BJ (cell line): ENCODE measurements at places on chromosomes 1 and 21. TPM values are rescaled to one million over a fixed set of nuclear protein-coding genes. Genes with fewer than 3 reads are reported as not detected.

DNA sequence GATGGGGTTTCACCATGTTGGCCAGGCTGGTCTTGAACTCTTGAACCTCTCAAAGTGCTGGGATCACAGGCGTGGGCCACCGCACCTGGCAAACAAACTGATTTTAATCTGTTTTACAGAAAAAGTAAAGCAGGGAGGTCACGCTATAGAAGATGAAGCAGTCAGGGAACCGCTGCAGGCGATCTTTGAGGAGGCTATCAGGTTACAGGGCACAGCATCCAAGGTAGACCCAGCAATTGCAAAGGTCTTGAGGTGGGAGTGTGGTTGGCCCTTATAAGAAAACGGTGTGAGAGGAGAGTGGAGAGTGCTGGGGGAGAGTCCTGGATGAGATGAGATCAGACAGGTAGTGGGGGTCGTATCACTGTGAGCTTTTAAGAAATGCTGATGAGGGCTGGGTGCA is 2.6 kb upstream of the TMCO4 start:
- no peak for DNase-seq

DNA sequence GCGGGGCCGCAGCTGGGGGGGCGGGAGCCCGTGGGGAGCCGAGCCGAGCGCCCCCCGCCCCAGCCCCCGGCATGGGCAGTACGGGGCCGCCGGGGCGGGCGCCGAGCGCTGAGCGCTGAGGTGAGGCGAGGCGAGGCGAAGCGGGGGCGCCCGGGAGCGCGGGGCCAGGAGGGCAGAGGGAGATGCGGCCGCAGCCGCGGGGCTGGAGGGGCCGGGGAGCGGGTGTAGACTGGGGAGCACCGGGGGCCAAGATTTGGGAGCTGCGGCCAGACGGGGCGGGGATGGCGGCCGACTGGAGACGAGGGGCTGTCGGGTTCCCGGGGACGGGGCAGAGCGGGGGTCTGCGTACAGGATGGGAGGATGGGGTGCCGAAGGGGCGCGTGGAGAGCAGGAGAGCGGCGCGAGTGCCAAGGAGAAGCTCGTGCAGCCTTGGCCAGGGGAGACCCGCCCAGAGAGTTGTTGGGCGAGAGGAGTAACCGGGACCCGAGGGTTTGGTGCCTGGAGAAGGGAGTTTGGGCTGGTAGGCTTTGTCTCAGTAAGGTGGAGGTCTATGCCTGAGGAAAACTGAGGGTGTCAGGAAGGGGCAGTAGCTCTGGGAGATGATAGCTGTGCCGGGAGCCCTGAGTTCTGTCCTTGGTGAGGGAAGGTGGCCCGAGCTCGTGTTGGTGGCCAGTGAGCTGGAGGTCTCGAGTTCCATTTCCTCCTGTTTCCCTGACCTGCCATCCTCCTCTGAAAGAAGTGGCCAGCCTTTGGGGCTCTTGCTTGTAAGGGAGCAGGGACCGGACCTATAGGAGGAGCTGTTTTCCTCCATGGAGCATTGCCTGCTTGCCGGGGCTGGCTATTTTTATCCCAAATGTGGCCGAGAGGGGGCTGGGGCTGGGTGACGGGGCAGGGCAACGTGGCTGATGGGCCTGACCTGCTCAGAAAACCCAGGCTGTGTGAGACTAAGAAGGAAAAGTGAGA is 539 bp downstream of the ATP8B2 start:
- peak; percentile 52 for DNase-seq

- DNase-seq: no peak
Observed at GRCh38 chr1:118846443-118846842, 141.7 kb downstream of the TBX15 start.

- DNase-seq: peak; percentile 77
Observed at GRCh38 chr1:90402893-90403849, 313.9 kb downstream of the BARHL2 start.

FOXO6 gene
- 0.02 TPM in 1 of 2 replicates, not detected in the other for polyA plus RNA-seq

DNA sequence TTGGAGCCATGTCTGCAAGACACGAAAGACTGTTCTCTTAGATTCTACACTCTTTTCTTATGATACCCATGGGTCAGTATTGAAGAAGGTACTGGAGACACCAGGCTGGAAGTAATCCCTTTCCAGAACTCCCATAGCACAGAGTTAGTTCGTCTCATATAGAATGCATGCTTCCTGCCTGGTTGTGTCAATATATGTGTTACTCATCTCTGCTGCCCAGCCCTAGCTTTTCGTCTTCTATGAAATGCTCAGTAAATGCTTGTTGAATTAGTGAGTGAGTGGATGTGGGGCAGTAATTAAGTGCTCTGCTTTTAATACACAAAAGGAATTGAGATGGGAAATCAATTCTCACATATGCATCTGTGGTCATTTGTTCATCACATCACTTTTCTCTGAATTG is 32.1 kb downstream of the ADCY10 start:
- DNase-seq: no peak

DNA sequence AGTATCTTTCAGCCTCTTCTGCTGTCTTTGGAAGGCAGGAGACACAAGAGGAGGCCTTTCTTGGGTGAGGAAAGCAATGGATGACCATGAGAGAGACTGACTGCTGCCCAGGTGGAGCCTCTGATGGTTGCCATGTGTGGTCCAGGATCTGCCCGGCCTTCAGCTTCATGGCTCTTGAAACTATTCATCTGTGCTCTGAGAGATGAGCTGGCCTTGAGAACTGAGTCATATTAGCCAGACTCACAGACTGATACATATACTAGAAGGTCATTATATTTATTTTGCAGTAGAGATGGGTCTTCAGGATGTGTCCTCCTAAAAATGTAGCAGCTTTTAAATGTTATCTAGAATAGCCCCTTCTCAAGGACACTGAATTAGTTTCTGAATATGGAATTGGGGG is 33.7 kb downstream of the PTGFRN start:
- DNase-seq: no peak

GRCh38 chr1:38041936-38042834 is 4.4 kb downstream of the POU3F1 start:
- DNase-seq: no peak

MRPL55 gene
- 50.8 and 80.8 TPM in 2 replicates for polyA plus RNA-seq

- no peak for DNase-seq
Observed at GRCh38 chr1:110106013-110106941, 6.0 kb upstream of the UBL4B start.

DNA sequence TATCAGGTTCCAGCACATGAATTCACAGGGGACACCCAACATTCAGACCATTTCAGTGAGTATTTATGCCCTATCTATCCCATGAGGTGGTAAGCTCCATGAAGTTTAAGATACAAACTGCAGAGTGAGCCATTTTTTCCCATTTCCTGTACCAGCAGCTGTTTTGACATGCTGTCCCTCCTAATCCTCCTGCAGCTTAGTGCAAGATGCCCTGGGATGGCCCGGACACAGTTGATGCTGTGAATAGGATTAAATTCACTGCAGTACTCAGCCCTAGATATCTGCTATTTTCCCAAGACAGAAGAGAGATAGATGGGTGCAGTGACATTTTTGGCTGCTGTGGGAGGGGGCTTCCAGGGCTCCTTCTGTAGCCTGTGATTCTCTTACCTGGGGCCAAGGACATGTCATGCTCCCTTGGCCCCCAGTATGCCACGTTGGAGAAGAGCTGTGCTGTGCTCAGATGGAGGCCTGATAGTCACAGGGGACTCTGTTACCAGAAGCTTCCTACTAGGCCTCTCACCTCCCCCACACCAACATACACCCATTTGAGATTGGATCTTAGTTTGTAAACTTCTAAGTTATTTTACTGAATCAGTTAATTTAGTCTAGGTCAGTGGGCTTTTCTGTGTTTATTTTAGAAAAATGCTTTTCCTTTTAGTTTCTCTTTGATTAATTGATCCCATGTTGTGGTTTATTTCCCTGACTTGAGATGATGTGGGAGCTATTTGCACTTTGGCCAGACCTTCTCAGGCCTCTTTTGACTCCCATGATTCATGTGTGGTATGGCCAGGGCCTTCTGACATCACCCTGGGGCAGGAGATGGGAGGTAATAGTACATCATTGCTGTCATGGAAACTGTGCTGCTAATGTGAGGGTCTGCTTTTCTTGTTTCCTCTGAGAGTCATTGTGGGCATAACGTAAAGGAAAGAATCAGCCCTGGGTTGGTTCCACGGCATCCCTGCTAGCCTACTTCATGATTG is 92.6 kb downstream of the ST3GAL3 start:
- peak; percentile 62 for DNase-seq

- no peak for DNase-seq
Observed at GRCh38 chr1:60978421-60979357, 103.7 kb upstream of the NFIA start.

DNA sequence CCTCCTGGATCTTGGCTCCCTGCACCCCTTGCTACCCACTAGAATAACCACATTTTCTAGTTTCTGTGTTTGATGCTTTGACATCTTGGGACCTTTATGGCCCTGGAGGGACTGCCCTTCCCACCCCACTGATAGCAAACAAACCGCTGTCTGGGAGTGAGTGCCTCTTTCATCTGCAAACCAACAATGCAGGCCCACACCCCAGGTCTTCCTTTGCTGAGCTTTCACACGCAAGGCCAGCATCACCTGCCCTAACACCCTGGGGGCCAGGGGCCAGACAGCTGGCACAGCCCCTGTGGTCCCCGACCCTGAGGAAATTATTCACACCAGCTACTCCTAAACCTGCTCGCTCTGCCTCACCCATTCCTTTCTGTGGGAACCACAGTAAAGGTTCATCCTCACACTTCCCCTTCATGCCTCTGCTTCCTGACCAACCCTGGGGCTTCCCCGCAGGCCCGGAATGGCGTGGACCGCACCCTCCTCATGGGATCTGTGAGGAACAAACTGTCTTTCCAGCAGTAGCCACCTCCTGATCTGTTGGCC is 15.4 kb downstream of the SLC2A7 start:
- no peak for DNase-seq

GRCh38 chr1:6273380-6273891 is 12.5 kb upstream of the GPR153 start:
- DNase-seq: peak; percentile 25

FCRLB gene
- polyA plus RNA-seq: 1.5 and 2.6 TPM in 2 replicates

GRCh38 chr21:27673581-27673980 is 706.7 kb upstream of the ADAMTS5 start:
- DNase-seq: no peak

DNA sequence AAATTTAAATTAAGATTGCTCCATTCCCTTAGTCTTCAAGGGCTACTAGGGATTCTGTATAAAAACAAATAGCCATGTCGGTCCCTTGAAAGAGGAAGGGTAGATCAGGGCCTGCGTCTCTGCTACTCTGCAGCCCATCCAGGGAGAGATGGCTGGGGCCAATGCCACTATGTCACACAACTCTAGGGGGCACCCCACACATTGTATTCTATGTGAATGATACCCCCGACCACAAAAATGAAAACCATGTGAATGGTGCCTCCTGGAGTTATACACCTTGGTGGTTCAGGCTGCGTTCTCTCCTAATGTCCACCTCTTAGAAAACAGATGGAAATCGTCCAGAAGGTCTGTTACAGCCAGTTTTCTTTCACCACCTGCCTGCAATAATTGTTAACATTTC is 18.0 kb downstream of the PIK3C2B start:
- DNase-seq: no peak

- no peak for DNase-seq
Observed at GRCh38 chr1:196689001-196689400, 37.2 kb downstream of the CFH start.

DNA sequence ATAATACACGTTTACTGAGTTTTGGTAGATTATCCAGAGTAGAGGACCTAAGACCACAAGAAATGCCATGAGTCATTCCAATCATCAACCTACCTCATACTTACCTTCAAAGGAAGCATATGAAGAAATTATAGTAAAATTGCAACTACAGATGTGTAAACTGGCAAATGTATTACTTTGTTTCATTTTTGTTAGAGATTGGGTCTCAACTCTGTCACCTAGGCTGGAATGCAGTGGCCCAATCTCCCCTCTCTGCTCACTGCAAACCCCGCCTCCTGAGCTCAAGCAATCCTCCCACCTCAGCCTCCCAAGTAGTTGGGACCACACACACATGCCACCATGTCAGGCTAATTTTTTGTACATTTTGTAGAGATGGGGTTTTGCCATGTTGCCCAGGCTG is 5.2 kb downstream of the TMCO1 start:
- DNase-seq: no peak

CHAF1B gene
- polyA plus RNA-seq: 3.2 and 4.0 TPM in 2 replicates

- DNase-seq: no peak
Observed at GRCh38 chr1:67687198-67687545, 2.2 kb downstream of the GADD45A start.

HPCAL4 gene
- polyA plus RNA-seq: not detected in 2 replicates

- DNase-seq: no peak
Observed at GRCh38 chr1:99725996-99726395, 40.4 kb downstream of the FRRS1 start.

GRCh38 chr1:184485751-184486723 is 99.2 kb downstream of the C1orf21 start:
- no peak for DNase-seq

GRCh38 chr1:40241362-40241761 is 6.4 kb upstream of the TMCO2 start:
- DNase-seq: no peak

- no peak for DNase-seq
Observed at GRCh38 chr1:193476748-193477147, 290.3 kb upstream of the B3GALT2 start.

DNA sequence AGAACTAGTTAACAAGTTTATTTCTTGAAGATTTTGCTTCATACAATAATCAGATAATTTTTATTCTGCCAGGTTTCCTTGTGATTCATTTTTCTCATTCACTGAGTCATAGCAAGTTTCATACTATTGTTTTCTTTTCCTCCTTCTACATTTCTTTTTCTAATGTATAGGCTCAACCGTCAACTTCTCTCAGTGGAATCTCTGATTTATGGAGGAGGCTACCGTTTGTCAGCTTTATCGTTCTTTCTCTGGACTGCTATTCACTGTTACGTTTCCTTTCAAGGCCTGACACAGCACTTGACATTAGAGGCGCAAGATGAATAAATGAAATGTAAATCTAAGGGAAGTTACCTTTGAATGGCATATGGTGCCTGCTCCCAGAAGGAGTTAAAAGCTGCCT is 284.3 kb upstream of the NR5A2 start:
- no peak for DNase-seq

DNA sequence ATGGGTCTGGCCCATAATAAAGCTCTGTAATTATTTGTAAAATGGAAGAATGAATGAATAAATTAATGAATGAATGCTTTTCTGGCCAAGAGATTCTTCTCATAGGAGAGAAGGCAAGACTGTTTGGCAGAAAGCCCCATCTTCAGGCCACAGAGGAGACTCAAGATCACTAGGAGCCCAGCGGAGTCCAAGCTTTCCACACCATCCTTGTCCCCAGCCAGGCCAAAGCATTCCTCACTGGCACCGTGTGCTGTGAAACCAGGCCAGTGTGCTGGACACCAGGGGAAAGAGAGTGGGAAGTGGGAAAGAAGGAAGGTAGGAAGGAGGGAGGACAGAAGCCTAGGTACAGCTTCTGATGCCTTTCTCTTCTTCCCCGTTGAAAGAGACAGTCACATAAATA is 86.4 kb downstream of the PLXNA2 start:
- DNase-seq: no peak

RIPK4 gene
- 0.13 and 0.37 TPM in 2 replicates for polyA plus RNA-seq

- no peak for DNase-seq
Observed at GRCh38 chr21:41349619-41350390, 12.0 kb upstream of the MX2 start.

GLMP gene
- polyA plus RNA-seq: 31.9 and 41.1 TPM in 2 replicates

DNA sequence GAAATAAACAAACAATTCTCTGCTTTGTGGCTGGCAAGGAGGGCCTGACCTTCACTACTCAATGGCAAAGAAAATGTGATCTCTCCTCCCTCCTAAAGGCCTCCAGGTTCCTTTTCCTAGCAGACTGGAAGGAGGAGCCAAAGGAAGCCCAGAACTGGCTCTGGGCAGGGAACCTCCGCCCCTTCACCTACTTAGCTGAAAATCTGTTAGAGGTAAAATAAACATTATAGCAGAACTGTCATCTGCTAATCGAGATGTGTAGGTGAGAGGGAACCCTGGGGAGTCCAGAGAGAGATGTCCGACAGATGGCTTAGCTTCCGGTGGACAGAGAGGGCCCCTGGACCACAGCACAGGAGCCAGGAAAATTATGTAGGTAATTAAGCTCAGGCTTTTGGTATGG is 75.2 kb upstream of the KCNA3 start:
- DNase-seq: no peak
